HFF-Myc (cell line): ENCODE measurements at places on chromosomes 12 and 14.

GRCh38 chr12:29023436-29024076 lies 125.5 kb upstream of the FAR2 start:
- no peak for DNase-seq

DNA sequence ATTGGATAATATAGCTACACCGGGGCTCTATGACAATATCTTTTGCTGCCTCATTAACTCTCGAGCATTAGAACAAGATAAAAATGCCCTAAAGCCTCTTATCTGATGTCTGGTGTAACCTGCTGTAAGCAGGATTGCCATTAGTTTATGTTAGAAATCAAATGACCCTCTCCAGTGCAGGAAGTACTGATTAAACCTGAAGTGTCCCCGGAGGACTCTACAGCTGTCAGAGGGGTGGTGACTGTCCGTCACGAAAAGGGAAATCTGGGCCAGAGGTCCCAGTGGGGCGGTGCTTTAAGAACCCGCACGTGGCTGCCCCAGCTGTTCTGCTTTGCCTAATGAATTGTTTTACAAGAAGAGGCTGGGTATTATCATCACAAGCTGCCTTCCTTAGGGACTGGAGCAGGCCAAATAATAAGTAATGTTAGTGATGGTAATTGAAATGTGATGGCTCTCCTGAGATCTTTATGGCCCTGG lies 55.7 kb downstream of the LIN52 start:
- no peak for DNase-seq

- DNase-seq: no peak
Measured at GRCh38 chr14:88181072-88181471, 142.0 kb downstream of the KCNK10 start.

DNA sequence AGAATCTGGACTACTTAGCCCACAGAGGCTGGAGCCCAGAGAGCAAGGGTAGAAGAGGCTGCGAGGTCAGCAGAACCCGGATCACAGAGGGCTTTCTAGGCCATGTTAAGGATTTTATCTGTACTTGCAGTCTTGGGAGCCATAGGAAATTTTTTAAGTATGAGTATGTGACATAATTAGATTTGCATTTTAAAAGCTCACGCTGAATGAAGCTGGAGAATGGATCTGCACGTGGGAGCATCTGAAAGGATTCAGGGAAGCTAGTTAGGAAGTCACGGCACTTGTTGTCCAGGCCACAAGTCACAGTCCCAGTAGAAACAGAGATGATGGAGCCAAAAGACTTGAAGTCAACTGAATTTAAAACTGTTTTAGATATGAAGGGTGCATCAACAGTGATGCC lies 14.1 kb downstream of the CORO1C start:
- no peak for DNase-seq

DNA sequence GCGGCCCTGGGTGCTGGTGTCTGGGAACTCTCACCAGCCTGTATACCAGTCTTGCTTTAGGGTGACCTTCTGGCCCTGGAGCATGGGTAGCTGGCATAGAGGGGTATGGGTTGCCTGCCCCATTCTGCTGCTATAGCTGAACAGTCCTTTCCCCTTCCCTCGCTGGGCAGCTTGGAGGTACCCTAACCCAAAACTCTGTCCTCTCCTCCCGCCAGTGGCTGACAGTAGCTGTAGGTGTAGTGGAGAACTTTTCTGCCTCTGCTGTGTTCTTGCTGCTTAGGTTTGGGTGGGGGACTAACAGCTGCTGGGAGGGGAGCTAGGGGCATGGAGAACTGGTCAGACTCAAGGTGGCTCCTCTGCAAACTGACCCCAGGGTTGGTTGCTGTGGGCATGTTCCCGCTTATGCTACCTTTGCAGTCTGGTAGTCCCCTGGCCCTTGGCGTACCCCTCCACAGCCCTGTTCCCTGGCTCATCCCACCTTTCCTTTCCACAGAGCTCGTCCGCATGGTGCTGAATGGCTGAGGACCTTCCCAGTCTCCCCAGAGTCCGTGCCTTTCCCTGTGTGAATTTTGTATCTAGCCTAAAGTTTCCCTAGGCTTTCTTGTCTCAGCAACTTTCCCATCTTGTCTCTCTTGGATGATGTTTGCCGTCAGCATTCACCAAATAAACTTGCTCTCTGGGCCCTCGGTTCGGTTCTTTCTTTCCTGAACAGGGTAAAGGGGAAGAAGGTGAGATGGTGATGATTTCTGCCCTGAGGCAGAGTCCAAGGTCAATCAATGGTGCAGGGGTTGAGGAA lies 2.9 kb downstream of the MYL6 start:
- DNase-seq: no peak

DNA sequence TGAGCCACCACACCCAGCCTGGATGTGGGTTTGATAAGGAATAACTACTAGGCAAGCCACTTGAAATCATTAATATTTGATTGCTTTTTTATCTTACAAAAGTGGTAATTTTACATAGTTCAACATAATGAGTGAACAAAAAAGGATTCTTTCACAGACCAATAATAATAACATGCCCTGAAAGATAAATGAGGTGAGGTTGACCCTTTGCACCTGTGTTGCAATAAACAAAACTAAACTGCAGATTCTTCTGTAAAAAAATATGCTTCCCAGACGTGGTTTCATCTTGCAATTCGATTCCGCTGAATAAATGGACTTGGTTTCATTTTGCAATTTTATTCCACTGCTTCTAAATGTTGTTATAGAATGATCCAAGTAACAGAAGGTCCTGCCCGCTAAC lies 1514.9 kb upstream of the TMEM132C start:
- no peak for DNase-seq

DNA sequence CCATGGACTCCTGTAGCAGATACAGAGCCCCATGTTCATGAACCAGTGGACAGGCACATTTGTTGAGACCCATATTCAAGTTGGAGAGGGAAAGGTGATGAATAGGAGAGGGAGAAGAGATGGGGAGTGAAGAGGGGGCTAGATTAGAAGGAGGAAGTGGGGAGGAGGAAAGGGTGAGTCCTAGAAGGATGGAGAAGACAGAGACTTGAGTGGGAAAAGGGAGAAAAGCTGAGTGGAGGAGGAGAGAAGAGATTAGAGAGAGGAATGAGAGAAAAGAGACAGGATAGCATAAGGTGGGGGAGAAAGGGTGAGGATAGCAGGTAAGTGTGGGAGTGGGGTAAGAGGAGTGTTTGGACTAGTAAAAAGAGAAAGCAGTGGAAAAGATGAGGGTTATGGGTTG lies 4.9 kb upstream of the ASIC1 start:
- no peak for DNase-seq

- no peak for DNase-seq
Measured at GRCh38 chr12:56029666-56030293, 8.9 kb downstream of the IKZF4 start.

GRCh38 chr12:78331181-78331580 lies 500.5 kb downstream of the NAV3 start:
- no peak for DNase-seq

GRCh38 chr12:30902001-30902400 lies 24.5 kb upstream of the TSPAN11 start:
- DNase-seq: no peak

DNA sequence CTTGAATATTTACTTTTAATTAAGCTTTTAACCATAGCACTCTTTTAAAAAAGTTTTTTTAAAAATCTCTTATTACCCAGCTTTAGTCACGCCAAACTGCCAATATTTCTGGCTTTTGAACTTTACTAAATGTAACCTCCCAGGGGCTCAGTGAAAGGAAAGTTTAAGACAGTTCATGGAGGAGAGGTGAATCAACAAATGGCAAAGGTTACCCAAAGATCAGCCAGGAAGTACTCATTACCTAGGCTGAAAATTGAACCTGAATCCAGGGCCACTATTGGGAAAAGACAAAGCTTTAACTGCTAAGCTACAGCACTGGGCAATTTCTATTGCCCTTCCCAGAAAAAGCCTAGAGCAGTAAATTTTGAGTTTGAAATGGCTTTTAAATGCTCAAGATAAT lies 282.2 kb downstream of the GPHN start:
- no peak for DNase-seq

DNA sequence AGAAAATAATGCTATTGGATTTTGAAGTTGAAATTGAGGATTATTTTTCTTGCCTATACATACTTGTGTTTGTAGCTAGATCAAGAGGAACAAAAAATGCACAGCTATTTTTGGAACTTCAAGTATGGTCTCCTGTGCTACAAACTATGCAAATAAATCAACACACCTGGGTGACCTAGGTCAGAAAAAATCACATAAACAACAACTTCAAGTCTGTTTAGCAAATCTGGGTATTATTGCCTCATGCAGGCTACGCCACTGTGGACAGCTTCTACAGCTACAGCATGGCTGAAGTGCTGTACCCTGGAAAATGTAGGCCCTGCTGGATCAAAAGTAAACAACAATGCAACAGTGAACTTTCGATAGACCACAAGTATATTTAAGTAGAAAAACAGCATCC lies 87.5 kb downstream of the SLC6A15 start:
- no peak for DNase-seq

- DNase-seq: no peak
Measured at GRCh38 chr12:131723532-131723931, 12.6 kb downstream of the SFSWAP start.

GRCh38 chr12:22268973-22269372 lies 65.5 kb downstream of the ST8SIA1 start:
- no peak for DNase-seq

- DNase-seq: no peak
Measured at GRCh38 chr14:45242706-45243105, 10.3 kb downstream of the MIS18BP1 start.

GRCh38 chr12:111438481-111438880 lies 32.8 kb downstream of the SH2B3 start:
- DNase-seq: no peak

GRCh38 chr14:60253649-60254048 lies 4.6 kb downstream of the PPM1A start:
- no peak for DNase-seq
